ENCODE measurements at places on chromosomes 13 and 19.
A peak's percentile ranks its signal among the peaks of the same experiment; 100 is the strongest.

DNA sequence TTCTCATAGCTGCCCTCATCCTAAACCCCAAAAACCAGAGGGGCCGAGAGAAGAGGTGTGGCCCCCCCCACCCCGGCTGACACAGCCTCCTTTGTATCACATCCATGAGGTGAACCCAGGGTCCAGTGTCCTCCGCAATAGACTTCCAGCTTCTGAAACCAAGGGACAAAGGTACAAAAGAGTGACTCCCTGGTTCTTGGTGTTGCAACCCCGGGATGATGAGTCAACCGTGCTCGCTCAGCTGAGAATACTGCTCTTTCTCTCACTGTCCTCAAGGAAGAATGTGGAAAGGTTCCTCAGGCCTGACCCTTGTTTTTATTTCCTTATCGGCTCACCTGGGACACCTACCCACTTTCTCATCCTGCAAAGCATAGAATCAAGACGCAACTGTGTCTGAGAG is 5.5 kb downstream of the SLC15A1 start:
- DNase-seq: no peak

DNA sequence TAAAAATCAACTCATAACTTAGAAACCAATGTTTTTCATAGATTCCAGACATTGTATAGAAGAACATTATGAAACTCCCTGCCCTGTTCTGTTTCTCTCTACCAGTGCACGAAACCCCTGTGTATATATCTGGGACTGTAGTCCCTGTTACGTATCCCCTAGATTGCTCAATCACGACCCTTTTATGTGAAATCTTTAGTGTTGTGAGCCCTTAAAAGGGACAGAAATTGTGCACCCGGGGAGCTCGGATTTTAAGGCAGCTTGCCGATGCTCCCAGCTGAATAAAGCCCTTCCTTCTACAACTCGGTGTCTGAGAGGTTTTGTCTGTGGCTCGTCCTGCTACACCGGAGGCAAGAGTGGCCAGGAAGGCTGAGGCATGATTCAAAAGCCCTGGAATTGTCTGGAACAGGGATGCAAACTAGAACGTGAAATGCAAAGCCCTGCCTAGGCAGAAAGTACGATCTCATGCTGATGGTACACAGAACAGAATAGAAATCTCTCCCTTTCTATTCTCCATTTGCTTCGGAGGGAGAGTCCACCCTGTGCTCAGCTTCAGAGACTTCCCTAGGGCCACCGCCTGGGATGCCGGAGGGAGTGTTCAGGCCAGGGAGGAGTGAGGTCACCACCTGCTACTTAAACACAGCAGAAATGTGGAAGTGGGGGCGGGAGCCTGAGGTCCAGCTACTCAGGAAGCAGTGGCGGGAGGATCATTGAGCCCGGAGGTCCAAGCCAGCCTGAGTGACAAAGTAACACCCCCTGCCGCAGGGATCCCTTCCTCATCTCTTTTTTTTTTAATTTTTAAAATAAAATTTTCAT is 758 bp upstream of the ZNF888 start:
- DNase-seq: no peak

DNA sequence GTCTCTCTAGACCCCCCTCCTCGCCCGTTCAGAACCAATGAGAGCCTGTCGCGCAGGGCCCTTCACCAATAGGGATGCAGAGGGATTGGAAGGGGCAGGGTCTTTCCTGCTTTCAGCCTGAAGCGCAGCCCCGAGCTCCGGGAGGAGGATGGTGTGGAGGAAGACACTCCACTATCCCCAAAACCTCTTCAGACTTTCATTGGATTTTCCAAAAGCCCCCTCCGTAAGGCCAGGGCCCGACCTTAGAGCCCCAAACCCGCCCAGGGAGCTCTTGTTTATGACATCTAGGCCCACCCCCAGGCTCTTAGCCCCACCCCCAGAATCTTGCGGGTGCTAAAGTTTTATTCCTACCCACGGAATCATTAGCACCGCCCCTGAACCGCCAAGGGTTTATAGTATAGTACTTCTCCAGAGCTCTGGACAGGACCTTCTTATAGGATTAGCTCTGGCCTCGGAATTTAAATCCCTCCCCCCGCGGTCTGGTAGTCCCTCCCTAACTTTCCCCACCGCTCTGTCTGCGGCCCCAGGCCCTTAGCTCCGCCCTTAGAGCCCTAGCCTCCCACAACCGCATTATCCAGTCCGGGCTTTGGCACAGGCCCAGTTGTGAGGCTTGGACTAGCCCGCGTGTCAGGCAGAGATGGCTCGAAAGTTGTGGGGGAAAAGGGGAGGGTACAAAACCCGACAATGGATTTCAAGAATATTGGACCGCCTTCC is 6.6 kb upstream of the EML2 start:
- DNase-seq: peak; percentile 91

DNA sequence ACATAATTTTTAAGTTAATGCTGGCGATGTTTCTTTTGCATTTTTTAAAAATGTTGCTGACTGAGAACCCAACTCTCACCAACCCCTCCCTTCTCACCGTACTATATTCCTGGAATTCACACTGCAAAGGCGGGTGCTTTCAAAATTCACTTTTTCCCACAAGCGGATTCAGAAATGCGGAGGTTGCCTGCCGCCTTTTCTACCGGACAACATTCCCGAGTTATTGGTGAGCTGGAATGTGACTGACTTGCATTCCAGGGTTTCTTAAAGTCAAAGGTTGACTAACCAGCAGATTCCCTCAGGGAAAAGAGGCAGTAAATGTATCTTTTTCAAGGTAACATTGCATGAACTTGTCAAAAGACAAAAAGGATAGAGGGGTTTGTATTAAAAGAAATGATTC is 113.3 kb downstream of the RAB20 start:
- DNase-seq: no peak

DNA sequence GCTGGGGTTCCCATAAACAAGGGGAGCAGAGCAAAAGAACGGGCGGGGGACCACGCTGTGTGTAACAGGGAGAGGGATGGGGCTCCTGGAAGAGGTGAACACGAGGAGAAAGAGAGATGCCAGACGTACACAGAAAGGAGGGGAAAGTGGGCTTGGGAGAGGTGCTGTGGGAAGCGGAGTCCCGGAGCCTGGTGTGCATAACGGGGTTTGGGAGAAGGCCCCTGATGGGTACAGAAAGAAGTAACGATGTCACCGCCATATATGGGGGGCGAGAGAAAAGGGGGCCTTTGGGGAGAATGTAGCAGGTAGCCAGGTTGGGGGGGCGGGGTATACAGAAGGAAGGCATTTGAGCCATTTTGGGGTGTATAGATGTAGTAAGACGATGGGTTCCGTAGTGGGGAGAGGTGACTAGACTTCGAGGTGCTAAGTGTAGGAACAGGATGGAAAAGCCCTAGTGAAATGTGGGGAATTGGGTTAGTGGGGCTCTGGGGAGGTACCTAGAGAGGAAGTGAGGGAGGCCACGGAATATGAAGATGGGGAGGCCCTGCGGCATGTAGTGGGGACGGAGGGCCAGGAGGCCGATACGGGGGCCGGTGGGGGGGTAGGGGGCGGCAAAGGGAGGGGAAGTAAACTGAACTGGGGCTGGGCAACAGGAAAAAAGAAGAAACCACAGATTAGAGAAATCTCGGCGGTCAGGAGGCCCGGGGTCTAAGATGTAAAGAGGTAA is 787 bp downstream of the ZNF580 start:
- peak; percentile 46 for DNase-seq

DNA sequence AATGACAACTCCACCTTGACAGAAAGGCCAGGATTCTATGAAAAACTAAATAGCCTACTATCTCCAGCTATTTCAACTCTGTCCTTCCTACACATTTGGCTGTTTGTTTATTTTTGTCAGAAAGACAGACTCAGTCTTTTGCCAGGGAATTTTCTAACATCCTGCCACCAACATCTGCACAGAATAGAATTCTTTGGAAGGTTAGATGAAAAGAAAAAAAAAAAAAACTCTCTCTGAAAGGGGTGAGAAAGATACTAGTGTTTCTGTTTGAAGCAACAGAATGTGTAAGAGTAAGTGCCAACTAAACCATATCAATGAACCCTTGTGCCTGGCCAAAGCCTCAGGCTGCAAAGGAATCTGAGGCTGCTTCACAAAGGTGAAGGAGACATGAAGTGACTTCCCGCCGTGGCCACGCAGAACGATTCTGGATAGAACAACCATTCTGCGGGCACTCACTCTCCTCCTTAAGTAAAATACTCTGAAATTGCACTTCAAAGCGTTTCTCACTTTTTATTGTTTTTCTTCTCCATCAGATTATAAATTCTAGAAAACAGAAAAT is 498.2 kb downstream of the IRS2 start:
- no peak for DNase-seq

DNA sequence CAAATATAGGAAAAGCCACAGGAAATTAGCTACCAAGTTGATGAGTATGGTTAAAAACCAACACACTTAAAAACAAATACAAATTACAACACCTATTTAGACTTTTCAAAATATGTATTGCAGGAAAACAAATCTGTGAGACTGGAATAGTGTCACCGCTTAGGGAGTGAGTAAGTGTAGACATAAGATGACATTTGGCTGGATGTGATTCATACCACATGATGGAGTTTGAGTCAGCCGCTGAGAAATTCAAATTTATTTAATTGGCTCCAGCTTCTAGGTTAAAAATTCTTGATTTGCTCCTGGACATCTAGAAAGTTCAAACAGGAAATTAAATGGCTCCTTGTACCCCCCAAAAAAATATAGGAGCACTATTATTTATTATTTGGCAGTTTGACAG is 531.7 kb downstream of the SLITRK1 start:
- no peak for DNase-seq

GRCh38 chr13:41502673-41503072 is 45.3 kb downstream of the RGCC start:
- peak; percentile 36 for DNase-seq

DNA sequence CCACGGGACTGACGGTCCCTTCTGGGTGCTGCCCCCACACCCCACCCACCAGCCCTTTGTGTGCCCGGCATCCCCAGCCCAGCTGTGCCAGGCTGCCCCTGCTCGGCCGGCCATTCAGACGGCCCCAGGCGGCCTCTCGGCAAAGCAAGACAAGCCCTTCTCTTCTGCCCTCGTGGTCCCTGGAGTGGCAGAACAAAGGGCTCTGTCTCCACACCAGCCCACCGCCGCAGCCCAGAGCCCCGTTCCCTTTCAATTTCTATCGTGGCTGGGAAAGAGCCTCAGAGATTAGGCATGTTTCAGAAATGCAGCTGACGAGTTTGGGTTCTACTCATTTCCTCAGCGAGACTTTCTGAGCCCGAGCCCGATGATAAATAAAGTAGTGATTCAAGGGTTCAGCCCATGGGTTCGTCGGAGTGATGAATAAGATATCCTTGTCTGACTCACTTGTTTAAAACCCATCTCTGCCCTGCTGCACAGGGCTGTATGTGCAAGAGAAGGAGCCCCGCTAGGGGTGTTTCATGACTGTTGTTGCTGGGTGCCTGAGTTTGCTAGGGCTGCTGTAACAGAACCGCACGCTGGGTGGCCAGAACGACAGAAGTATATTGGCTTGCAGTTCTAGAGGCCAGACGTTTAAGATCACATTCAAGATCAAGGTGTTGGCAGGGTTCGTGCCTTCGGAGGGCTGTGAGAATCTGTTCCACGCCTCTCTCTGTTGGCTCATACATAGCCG is 4.3 kb downstream of the MYO9B start:
- DNase-seq: peak; percentile 73

- DNase-seq: no peak
Observed at GRCh38 chr13:27309967-27310598, 39.5 kb downstream of the RASL11A start.

DNA sequence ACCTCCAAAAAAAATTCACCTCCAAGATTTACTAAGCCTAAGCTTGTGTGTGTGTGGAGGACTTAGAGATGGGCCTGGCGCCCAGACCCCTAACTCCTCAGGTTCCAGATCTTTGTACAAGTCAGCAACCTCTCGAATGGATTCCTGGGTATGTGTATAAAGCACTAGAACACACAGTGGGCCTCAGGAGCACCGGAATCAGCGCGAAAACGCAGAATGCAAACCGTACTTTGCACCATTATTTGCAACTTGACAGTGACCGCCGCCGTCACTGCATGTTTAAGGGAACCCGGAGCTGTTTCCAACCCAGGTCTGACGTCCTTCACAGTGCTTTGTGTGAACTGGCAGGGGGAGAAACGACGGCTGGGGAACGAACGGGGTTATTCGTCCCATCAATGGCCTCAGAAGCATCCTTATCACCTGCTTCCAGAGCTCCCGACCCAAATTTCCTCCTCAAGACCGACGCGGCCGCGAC is 688 bp downstream of the ZNF606 start:
- peak; percentile 16 for DNase-seq

DNA sequence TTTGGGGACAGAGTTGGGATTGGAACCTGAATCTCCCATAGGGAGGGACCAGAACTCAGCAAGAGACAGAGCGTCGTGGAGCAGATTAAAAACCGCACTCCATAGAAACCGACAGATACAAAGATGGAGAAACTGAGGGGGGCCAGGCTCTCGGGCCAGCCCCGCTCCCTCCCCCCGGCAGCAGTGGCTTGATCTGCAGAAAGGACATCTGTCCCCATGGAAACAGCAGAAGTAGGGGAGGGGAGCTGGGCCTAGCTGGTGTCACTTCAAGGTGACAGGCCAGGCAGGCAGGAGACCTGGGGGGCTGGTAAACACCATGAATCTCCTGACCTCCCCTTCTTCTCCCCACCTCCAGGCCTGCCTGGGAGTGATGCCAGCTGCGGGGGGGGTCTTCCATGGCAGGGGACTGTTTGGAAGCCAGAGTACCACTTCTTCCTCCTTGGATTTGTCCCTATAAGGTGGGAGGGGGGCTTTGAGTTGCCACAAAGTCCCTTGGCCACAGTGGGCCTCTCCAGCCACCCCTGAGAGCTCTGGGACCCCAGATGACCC is 10.9 kb downstream of the TMIGD2 start:
- no peak for DNase-seq

DNA sequence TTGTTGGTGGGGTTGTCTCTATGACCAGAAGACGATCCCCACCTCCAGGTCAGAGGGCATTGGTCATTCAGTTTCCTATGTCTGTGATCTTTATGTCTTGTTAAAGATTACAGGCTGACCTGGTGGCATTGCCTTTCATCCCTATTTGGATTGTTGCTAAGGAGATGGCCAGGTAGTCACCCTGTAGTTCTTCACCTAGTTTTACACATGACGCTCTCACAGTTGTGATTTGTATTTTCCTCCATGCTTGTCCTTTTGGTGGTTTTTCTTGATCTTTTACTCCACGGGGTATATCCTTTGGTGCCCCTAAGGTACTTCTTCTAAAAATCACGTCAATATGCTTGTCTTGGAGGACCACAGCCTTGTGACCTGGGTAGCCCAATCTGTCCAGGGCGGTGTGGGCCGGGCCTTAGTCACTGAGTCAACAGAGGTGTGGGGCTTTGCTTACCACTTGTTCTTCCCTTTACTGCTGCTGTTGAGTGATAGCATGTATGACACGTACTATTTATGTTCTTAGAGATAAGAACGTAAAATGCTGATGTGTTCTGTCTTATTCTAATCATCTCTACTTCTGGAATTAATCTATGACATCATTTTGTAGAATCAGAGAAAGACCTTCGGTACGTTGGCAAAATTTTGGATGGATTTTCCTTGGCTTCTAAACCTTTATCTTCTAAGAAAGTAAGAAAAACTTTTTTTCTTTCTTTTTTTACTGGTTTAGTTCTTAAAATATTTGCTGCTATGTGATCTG is 20.1 kb downstream of the GPATCH1 start:
- no peak for DNase-seq

- DNase-seq: peak; percentile 46
Observed at GRCh38 chr19:45607071-45608029, 5.3 kb upstream of the GPR4 start.
